Stimulated activated naive CD8-positive, alpha-beta T cell treated with anti-CD3 and anti-CD28 coated beads, Interleukin-15, Interleukin-2, amounts not matched to agents 100 U/mL and 50 U/mL, for 24 hours (primary cell): ENCODE measurements at places on chromosomes 1 and 21.

- no peak for DNase-seq
Observed at GRCh38 chr21:38211321-38211720, 45.5 kb upstream of the KCNJ15 start.

DNA sequence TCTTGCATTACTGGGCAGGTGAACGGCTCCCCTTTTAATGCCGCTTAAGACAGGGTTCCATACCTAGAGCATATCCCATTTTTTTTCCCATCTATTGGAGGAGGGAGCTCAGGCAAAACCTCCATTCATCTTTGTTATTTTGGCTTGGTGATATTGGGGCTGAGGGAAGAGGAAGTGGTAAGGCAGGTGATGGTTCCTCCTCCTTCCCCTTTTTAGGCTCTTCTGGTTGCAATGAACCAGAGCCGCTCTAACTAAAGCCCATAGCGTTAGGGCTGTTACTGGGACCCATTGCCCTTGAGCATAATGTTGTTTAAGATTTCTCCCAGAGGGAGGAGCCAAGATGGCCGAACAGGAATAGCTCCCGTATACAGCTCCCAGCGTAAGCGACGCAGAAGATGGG lies 21.1 kb downstream of the PYHIN1 start:
- no peak for DNase-seq

DNA sequence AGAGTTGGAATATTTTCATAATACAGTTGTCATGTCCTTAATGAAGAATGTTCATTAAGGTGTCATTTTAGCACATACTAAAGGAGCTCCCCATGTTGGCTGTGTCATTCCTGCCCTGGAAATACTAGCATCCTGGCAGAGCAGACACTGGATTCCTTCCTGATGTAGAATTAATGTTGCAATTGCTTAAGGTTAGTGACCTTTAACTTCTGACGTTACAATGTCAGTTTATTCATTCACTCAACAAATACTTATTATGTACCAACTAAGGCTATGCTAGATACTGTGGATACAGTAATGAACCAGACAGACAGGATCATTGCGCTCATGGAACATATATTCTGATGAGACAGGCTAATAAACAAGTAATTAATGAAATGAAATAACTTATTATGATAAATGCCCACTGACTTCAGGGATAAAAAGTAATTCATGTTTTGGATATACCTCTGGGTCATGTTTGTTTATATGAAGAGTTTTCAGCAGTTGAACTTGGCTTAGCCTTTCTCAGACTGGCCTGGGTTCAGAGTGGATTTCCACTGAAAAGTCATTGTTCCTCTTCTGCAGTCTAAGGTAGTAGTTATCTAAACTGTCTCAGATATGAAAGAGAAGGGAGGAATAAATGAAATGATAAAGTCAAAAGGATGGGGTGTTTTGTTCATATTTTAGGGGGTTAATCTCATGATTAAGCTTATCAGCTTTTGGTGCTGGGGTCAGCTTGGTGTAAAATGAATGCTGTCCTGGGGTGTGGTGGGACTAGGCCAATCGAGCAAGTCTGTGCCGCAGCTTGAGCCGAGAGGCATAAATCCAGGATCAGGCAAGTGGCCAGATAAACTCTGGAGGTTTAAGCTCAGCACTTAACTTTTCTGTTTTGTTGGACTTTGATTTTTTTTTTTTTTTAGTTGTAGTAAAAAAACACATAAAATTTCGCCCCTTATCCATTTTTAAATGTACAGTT lies 43.3 kb upstream of the KCNQ4 start:
- DNase-seq: no peak

DNA sequence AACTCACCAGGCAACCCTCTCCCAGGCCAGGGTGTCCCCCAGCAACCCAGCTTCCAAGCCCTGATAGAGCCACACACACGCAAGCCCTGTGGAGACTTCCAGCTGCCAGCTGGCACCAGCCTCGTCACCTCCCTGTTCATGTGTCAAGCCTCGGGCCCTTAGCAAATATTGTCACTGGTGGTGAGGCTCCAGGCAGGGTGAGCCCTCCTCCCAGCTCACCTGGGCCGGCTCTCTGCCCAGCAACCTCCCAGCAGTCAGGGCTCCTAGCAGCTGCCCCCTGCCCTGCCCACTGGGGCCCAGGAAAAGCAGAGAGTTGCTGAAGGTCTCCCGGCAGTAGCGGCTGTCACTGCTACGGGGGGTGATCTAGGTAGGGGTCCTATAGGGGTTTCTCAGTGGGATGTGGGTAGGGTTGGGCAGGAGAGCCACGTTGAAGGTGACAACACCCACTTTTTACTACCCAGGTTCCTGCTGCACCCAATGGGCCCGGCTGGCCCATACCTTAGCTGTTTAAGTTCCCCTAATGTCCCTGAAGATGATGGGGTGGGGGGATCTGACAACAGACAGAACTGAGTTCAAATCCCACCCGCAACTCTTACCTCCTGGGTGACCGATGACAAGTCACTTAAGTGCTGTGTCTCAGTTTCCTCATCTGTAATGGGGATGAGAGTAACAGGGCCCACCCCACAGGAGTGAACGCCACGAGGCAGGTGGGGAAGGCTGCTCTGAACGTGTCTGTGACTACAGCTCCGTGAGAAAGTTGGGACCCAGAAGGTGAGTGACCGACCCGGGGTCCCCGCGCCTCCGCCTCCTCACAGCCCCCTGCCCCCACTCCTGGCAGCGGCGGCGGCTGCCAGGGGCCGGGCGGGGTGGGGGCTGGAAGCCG lies 678 bp downstream of the TTC39A start:
- no peak for DNase-seq

DNA sequence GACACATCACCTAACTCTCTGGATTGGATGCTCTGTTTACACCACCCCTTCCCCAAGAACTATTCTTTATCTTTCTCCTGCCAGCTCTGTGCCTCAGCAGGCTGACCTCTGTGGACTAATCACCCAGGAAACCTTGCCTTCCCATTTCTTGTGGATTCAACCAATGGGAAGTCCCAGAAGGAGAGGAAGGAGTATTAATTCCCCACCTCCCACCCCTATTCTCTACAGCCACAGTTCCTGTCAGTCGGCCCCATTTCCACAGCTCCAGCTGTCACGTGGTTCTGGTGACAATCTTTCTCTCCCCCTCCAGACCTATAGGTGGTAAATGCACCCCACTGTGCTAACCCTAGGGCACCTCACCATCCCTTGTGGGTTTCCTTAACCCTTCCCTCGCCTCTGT lies 46.8 kb upstream of the SSBP3 start:
- DNase-seq: no peak

GRCh38 chr1:244552336-244552735 lies 91.3 kb downstream of the CATSPERE start:
- no peak for DNase-seq

DNA sequence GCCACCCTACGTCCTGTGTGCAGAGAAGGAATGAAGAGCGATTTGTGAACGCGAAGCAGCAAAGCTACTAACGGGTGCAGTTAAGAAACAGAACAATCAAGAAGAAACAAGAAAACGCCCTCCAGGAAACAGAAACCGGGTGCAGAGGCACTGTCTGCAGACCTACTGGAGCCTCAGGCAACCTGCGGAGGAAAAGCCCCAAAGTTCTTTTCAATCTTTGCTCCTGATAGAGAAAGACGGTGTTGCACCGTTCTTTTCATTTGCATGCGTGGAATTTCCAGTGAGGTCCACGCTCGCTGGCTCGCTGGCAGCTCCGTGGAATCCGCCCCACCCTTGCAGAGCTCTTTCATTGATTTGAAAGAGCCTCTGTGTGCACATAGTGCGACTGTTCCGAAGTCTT lies 37.0 kb upstream of the PDE9A start:
- no peak for DNase-seq

- no peak for DNase-seq
Observed at GRCh38 chr1:218480588-218481099, 135.5 kb downstream of the TGFB2 start.

DNA sequence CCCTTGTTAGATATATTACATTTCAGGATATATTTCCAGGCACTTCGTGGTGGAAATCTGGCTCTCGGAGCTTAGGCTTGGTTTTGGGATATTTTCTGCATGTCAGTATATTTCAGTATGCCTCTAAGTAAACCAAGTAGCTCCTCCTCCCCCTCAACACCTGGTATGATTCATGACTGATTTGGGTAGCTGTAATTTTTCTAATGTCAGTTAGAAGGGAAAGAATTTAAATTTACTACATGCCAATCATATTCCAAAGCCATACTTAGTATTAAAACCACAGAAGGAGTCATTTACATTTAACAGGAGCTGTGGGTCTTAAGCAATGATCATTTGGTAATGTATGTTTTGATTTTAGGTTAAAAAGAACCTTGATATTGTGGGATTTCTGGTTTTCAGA lies 40.6 kb downstream of the ST6GALNAC3 start:
- DNase-seq: no peak

DNA sequence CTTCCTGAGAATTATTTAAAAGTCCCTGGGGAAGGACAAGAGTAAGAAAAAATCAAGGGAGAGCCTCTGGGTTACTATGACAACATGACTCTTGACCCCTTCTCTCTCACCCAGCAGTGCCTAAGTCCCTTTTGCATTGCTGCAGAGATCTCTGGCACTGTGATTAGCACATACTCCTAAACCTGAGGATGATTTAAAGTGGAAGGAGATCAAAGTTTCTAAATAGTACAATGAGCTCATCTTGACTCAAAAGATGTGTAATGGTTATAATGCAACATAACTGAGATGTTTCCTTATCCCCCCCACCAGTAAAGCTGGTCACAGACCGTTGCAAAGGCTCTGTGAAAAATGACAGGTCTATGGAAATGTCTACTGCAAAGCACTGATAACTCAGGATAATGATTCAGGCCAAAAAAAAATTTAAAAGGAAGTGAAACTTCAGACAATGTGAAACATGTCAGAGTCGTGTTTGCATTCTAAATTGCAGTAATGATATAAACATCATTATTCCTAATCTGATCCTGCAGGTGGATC lies 519.2 kb downstream of the KIF26B start:
- DNase-seq: no peak

GRCh38 chr21:26098772-26099397 lies 71.7 kb downstream of the APP start:
- DNase-seq: no peak

DNA sequence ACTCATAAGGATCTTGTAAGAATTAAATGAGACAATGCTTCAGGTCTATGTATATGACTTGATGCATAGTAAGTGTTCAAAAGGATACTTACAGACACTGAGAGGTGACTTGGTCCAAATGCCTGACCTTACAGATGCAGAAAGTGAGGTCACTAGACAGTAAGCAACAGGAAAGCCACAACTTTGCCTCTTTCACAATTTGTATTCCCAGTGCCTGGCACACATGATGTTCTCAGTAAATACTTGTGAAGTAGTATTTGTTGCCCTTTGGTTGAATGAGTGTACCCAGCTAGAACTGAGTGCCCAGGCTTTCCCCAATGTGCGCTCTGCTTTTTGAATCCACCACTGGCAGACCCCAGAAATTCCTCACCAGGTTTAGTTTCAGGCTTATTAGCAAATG lies 105.1 kb downstream of the BEND5 start:
- no peak for DNase-seq

DNA sequence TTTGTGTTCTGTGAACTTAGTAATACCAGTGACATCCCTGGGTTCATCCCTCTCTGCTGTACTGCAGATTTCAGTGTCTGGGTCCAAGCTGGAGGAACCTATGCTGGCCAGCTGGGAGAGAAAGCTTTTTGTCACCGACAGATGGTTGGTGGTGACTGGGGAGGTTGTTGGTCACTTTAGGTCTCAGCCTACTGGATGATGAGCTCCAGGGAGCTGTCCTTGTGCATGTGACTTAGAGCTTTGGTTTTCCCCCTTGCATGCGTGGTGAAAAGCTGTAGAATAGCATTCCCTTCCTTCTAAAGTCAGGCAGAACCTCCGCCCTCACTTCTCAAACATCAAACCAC lies 22.9 kb upstream of the IKBKE start:
- no peak for DNase-seq

- DNase-seq: peak; percentile 93
Observed at GRCh38 chr1:36397378-36398230, at the start of gene LSM10. TSS of gene LSM10 (minus strand) at chr1:36397908. CDS start at chr1:36394129, 3,779 bp downstream.

DNA sequence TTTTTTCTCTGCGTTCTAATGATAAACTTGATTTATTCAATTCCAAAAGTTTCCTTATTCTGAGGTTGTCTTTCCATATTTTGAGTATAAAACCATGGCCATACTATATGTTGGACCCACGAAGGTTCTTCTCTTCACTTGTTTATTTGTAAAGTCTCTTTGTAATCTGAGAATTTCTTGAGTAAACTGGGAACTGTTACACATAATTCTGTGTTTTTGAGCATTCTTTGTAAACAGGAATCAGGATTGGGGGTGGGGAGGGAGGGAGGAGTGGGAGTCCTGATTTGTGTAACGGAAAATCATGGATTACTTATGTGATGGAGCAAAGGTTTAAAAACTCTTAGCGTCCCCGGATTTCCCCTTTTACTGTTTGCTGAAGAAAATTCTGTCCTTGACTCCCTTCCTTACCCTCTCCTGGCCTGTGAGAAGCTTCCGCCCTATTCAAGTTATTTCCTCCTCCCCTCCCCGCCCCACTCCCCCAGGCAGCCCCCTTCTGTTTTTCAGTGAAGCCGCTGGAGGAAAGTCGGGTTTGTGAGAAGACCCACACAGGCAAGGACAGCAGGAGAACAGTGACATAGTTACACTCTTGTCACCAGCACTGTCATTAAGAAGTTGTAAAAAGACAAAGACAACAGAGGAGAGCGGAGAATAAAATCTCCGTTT lies 6.4 kb upstream of the NBPF11 start:
- no peak for DNase-seq

DNA sequence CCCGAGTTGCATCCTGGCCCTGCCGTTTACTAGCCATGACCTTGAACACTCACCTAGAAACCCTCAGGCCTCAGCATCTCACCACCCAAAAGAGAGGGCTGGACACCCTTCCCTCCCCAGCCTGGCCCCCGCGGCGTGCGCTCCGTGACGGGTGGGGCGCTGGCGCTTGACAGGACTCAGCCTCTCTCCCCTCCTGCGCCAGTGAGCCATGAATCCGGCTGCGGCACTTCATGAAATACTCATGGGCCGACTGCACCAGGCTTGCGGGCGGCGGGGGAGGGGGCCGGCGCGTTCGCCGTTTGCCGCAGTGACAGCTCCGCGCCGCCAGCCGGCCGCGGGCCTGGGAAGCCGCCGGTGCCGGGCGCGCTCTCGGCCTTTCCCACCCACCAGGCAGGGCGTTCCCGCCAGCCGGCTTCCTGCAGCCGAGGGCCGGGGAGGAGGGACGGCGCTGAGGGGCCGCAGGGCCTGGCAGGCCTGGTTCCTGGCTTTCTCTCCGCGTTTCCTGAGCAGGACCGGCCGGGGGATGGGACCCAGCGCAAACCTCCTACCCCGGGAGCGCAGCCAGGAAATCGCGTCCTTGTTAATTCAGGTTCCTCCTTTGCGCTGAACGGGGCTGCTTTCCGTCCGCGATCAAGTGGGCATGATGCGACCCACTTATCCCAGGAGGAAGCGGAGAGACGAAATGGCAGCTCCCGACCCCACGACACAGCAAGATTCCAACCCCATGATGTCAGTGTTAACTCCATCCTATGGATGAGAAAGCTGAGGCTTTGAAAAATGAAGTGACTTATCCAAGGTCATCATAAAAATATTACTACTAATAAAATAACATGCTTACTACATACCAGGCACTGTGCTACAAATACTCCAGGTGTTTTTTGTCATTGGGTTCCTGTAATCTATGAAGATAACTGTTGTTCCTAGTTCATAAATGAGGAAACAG lies 9.1 kb upstream of the LUZP1 start:
- peak; percentile 63 for DNase-seq

- DNase-seq: no peak
Observed at GRCh38 chr21:34971656-34972055, 77.4 kb downstream of the RUNX1 start.

GRCh38 chr1:67668660-67669059 lies 16.3 kb upstream of the GADD45A start:
- DNase-seq: no peak

GRCh38 chr21:28063241-28064216 lies 929.1 kb downstream of the LTN1 start:
- no peak for DNase-seq
